Amniotic stem cell (primary cell): ENCODE measurements at places on chromosomes 3 and 15.
A peak's percentile ranks its signal among the peaks of the same experiment; 100 is the strongest.

DNA sequence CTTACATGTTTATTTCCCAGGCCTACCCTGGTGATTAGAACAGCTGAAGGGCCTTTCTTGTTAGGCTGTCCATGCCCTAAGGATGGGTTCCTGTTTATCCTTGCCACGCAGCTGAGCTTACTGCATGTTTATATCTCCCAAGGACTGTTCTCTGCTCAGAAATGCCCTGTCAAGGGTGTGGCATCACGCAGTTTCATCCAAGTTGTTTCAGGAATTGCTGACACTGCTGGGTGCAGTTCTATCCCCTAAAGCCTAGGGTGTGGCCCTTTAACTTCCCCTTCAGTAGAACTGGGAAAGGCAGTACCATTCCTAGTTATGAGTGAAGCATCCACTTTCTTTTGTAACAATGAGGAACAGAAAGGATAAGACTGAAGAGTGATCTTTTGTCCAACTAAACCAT, 5.0 kb downstream of the ELL3 start:
- DNase-seq = no peak

DNA sequence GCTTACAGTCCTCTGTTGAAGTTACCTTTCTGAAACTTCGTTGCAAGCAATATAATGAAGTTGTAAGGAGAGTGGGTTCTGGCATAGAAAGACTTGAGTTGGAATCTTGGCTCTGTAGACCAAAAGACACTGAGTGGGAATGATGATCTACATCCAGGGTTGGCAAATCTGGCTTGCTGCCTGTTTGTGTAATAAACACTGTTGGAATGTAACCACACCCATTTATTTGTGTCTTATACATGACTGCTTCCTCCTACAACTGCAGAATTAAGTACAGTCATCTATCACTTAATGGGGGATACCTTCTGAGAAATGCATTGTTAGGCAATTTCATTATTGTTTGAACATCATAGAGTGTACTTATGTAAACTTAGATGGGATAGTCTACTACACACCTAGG, 178.4 kb upstream of the SUCLG2 start:
- no peak for DNase-seq

DNA sequence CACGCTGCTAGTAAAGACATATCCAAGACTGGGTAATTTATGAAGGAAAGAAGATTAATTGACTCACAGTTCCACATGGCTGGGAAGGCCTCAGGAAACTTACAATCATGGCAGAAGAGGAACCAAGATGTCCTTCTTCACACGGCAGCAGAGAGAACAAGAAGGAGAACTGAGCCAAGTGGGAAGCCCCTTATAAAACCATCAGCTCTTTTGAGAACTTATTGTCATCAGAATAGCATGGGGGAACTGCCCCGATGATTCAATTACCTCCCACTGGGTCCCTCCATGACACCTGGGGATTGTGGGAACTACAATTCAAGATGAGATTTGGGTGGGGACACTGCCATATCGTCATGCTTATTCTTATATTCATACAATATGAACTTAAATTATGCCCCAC, 49.0 kb downstream of the DUT start:
- no peak for DNase-seq

DNA sequence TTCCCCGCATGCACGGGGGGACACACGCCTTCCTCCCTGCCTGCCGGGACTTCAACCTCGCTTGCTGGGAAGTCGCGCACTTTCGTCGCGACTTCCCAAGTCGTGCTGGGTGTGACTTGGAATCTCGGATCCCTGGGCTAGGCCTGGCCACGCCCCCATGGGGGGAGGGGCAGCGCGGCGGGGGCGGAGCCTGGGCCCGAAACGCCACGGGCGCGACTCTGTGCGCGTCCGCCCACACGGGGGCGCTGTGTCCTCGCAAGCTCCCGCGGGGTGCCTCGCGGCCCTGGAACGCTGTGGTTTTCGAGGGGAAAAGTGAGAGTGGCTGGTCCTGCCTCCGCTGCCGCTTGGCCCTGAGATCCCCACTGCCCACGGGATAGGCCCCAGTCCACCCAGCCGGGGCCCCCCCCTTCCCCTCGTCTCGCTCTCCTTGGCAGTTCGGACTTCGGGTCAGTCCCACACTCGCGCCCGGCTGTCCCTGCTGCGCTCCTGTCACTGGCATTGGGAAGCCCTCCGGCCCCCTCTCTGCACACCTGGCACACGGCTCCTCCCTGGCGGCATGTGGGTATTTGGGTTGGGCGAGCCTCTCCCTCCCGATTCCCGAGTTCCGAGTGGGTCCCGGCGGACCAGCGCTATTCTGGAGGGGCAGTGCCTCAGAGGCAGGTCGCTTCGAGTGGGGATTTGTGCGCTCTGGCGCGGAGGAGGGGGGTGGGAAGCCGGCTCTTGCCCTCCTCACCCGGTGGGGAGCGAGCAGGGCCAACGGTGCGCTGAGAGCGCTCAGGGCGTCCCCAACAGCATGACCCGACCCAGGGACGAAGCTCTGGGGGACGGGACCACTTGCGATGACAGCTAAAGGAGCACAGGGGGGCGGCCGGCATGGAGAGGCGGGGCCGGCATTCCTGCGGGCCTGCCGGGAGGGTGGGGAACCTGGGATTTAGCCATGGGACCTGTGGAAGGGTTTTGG, 23.6 kb downstream of the SEC61A1 start:
- DNase-seq = peak; percentile 75

DNA sequence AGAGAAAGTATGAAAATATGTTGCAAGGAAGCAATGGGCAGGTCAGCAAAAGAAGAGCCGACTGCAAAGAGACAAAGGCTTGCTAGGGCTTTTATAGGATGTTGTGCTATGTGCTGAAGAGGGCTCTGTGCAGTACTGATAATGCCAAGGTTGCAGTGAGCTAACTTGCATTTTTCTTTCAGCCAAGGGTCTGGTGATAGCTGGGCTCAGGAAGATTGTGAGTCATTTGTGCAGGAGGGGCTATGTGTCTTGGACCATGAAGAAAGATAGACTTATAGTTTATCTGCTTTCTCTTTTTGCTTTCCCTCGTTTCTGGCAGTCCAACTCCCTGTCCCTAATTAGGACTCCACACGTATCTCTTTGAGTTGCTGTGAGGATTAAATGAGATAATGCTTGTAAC, 64.5 kb upstream of the LRIG1 start:
- no peak for DNase-seq
